ENCODE measurements at places on chromosomes 16 and 17.

DNA sequence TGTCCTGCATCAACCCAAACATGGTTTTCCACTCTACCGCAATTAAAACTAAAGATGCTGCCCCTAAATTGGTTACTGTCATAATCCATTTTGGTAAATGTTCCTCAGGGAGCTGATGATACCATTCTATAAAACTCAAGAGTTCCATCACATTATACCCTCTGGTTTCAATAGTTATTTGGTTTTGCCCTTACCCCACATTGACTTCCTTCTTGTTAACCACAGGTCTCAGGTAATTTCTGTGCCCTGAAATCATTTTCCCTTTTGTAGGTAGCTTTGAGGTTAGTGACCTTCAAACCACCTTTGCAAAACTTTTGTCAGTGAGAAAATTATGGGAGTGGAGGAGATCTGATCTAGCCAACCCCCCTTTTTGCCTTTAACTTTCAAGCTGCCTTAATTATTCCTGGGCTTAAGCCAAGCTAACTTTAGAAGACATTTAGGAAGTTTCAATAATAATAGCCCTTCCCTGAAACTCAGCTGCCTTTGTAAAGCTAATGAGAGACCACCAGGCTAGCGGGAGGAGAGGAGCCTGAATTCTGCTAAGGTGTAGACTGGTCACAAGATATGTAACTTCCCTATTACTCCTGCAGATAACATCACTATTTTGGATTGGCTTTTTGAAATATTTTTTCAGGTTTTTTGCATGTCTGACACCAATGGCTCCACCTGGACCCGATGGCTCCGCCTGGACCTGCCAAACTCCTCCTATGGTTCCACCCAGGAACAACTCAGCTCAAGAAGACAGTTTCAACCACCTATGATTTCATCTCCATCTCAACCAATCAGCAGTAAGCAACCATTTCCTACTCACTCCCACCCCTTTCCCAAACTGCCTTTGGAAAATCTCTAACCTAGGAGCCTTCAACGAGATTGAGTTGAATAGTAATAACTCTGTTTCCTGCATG is 224.9 kb downstream of the HS3ST3B1 start:
- DNase-seq, result no peak

DNA sequence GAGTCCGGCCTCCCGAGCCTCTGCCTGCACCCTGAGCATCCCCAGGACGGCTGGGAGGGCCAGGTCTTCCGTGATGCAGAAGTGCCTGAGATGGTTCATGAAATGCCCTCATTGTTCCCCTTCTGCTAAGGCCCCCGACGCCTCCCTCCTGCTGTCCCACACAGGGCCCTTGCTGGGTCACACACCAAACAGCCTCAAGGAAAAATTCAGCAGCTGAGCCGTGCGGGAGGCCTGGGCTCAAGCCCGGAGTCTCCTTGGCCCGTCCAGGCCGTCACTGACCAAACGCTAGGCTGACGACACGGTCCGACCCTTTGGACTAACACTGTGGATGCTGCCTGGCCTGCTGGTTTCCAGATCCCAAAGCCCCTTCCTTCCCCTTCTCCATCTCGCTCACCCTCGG is 90.2 kb downstream of the RTN4RL1 start:
- no peak for DNase-seq

GRCh38 chr16:3099732-3100499 is 822 bp upstream of the ZSCAN10 start:
- DNase-seq, result peak; percentile 86

DNA sequence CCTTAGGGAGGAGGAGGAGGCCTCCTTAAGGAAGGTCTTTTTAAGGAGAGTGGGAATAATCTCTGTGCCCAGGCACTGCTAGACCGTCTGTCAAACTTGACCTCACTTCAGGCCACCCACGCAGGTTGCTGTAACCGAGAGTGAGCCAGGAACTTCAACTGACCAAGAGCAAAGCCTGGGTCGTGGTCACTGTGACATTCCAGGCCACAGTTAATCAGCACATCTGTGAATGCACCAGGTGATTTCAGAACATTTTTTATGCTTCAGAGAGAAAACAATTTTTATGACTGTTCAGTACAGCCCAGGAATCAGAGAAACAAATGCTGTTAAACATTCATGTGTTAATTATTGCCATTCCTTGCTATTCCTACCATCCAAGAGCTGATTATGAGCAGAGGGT is 226.6 kb upstream of the ASIC2 start:
- DNase-seq, result no peak

DNA sequence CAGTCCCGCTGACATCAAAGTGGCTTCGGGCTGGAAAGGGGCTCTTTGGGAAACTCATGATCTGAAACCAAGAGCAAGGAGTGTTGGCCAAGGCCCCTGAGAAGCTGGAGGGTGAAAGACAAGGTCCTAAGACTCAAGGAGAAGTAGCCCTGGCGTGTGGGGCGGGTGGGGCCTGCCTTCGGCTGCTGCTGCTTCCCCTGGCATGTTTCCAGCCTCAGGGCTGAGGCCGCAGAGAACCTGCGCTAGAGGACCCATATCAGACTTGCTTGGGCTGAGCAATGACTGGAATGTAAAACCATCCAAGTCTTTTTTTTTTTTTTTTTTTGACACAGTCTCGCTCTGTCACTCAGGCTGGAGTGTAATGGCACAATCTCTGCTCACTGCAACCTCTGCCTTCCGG is 67.5 kb upstream of the GCSH start:
- no peak for DNase-seq

- no peak for DNase-seq
These were observed 21.3 kb downstream of the GNA13 start for GRCh38 chr17:65035191-65035590.
